ENCODE measurements at places on chromosomes 16 and 17. TPM values are rescaled to one million over a fixed set of nuclear protein-coding genes. Genes with fewer than 3 reads are reported as not detected.

- DNase-seq, result no peak
Measured at GRCh38 chr16:89853306-89853993, 19.9 kb upstream of the TCF25 start.

DNA sequence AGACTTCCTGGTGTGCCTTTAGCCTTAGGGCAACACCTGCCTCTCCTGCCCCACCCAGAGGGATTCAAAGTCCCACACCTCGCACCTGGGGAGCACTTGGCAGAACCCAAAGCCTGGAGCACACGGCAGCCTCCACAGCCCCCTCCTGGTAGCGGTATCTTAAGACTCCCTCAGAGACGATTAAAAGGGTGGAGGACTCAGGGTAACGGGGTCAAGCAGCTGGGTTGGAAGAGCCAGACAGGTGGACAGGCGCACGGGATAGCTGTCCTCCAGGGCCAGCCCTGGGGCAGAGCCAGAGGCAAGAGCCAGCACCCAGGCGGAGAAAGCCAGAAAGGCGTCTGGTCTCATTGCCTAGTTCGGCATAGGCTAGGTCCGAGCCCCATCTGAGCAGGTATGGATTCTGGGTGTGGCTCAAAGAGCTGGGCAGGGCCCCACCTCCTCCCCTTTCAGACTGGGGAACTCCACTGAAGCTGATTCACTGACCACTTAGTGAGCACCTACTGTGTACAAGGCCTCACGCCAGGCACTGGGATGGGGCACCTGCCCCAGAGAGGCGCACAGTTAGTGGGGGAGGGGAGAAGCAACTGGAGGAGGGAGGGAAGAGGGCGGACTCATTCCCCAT, 55.0 kb upstream of the MEAK7 start:
- no peak for DNase-seq

GRCh38 chr17:80881306-80881705, 110.3 kb upstream of the CHMP6 start:
- DNase-seq, result no peak

DNA sequence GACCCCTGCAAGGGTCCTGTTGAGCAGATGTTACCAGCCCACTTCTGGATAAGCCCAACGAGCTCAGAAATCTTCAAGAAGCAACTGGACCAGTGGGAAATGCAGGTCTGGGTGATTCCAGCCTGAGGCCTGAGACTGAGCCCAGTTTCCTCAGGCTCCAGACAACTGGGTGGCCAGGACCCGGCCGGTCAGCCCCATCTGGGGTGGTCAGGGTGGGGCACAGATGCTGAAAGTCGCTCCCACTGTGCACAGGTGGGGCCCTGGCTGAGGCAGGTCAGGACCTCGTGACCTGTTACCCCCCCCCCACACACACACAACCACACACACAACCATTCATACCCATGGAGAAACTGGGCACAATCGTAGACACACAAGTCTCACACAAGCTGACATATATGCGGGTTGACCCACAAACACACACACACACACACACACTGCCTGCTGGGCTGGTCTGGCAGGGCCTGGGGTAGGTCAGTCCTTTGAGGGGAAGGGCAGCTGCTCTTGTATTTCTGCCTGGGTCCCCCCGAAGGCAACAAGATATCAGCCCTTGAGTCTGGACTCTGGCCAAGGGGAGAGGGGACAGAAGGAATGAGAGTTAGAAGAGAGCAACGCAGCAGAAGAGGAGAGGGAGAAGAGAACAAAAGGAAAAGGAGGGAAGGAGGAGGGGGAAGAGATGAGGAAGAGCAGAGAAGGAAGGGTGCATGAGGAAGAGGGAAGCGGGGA, 99.0 kb upstream of the CDH5 start:
- DNase-seq, result no peak

DNA sequence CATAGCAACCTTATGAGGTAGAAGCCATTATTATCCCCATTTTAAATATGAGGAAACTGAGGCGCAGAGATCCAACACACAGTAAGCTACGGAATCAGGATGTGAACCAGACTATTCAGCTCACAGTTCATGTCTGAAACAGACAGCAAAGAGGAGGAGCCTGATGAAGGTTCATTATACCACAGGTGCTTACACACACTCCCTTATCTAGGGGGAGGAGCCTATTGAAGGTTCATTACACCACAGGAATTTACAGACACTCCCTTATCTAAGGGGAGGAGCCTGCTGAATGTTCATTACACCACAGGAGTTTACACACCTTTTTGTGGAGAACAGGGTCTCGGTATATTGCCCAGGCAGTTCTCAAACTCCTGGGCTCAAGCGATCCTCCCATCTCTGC, 21.9 kb downstream of the C16orf95 start:
- no peak for DNase-seq

- DNase-seq, result no peak
Measured at GRCh38 chr16:17481736-17482135, 11.0 kb upstream of the XYLT1 start.

- no peak for DNase-seq
Measured at GRCh38 chr17:72336026-72336803, 215.4 kb downstream of the SOX9 start.

DNA sequence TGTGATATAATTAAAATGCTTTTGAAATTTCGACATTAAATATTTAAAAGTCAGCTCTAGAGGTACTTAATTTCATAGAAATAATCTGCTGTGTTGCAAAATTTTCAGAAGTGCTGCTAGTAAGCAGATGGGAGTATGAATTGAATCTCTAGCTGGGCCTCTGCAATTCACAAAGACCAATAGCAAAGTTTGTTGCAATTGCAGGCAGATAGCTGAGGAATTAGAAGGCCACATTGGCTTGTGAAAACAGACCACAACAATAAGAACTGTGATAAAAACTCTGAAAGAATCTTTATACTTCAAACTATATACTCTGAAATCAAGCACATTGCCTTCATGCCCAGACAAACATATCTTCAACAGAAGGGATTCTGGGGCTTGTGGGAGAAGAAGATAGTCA, 636.3 kb upstream of the SOX9 start:
- no peak for DNase-seq

DNA sequence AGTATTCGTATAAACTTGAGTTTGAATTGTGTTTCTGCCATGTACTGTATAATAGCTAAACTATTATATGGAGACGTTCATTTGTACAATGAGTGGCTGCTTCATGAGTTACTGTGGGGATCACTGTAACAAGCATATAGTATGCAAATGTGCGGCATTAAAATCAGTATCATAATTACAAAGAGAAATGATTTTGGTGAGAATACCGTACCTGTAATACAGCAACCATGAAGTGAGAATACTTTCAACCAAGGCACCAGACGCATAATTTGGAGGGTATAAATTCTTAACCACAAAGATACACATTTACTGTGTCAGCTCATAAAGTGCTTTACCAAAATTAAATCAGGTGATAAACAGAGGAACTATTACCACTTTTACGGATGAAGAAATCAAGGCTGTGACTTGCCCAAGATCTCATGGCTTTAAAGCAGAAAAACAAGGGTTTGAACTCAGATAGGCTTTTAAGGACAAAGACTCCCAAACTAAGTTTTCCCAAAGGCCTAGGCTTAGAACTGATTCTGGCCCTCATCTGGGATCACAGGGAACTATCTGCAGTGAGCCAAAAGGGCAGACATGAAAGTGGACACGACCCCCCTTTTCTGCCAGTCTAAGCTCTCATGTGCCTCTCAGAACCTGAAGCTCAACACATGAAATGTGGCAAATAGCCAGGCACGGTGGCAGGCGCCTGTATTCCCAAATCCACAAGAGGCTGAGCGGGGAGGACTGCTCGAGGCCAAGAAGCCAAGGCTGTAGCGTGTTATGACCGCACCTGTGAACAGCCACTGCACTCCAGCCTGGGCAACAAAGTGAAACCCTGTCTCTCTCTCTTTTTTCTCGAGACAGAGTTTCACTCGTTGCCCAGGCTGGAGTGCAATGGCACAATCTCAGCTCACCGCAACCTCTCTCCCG, 6.4 kb downstream of the RPS15A start:
- DNase-seq, result no peak

DNA sequence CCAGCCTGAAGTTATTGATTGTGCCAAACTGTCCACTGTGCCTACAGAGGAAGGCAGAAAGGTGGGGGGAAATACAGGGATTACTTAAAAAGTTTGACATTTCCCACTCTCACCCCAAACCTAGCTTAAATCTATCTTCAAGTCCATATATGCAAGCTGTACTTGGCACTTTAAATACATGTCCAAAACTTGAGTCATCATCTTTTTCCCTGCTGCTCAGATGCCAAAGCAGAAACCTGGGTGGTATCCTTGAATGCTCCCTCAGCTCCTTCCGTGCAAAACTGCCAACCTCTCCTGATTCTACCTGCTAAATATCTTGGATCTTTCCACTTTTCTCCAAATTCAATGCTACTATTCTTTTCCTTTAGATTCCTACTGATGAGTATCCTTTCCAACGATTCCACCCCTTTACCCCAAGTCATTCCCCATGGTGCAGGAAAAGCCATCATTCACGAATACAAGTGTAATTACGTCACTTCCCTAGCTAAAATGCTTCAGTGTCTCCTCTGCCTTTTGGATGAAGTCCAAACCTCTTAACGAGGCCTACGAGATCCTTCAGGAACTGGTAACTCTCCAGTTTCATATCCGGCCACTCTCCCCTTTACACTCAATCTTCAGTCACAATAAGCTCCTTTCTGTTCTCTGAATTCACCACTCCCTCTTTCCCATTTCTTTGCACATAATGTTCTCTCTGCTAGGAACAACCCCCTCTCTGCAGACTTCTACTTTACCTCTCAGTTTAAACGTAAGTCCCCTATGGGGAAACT, 9.3 kb downstream of the BECN1 start:
- no peak for DNase-seq

GRCh38 chr16:88379694-88380040, 3.1 kb upstream of the ZNF469 start:
- peak; percentile 10 for DNase-seq

GRCh38 chr17:13837417-13837816, 231.9 kb upstream of the COX10 start:
- DNase-seq, result no peak

DNA sequence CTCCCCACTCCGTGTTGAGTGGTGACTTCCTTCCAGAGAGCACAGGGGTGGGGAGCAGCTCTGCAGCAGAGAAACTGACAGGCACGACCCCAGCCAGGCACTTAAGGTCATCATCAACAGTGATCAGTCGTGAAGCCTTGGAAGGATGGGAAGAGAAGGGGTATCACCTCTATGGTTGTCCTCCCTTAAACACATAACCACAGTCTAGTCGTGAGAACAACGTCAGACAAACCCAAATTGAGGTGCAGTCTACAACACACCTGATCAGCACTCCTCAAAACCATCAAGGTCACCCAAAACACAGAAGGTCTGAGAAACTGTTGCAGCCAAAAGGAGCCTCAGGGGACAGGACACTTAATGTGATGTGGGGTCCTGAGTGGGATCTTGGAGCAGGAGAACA, 68.3 kb downstream of the MPRIP start:
- DNase-seq, result no peak

- DNase-seq, result no peak
Measured at GRCh38 chr17:74607221-74607620, 15.1 kb upstream of the CD300LD start.

DNA sequence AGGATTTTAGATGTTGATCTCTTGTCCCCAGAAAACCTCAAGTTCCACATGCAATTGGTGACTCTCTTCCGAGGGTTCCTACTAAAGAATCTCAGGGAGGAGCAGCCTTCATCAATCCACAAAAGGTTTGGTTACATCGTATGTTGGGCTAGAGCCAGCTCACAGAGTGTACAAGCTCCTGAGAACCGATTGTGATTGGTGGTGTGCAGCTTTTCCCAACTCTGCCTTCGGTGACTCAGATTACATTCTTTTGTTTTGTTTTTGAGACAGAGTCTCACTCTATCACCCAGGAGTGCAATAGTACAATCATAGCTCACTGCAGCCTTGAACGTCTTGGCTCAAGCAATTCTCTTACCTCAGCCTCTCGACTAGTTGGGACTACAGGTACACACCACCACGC, 172.4 kb downstream of the PMP22 start:
- peak; percentile 54 for DNase-seq

DNA sequence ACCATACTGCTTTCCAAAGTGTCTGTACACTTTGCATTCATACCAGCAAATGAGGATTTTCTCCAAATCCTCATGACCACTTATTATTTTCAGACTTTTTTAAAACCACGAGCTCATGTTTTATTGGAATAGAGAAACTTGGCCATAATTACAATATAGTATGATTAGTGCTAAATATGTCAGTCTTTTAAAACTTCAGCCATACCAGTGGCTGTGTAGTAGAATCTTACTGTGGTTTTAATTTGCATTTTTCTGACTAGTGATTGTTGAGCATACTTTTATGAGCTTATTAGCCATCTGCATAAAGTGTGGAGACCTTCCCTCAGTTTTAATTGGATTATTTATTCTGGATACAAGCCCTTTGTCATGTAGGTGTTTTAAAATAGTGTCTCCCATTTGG, 57.8 kb downstream of the NLK start:
- DNase-seq, result no peak

DNA sequence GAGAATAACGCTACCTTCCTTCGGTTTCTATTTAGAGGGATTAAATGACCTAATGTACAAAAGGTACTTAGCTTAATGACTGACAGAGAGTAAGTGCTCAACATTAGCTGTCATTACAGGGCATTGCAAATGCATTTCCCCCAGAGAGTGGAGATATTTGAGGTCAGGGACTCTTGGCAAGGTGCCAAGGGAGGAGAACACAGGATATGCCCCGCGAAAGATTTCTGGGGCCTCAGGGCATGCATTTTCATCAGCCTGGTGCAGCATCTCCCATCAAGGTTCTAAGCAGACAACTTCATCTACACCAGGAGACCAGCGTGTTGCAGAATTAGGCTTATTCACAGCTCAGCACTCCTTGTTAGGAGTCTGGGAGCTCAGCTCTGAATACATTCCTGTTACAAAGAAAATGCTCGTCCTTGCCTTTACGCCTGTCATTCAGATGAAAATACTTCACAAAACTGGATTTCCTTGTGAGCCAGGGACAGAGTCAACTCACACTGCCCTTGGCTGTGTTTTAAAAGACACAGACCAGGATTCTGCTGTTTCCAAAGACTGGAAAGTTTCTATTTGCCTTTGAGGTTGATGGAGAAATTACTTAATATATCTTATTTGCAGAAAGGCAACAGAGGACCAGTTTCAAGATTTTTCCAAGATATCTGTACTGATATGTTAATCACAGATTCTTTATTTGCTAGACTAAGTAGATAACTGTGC, 108.2 kb downstream of the VAT1L start:
- no peak for DNase-seq

DNA sequence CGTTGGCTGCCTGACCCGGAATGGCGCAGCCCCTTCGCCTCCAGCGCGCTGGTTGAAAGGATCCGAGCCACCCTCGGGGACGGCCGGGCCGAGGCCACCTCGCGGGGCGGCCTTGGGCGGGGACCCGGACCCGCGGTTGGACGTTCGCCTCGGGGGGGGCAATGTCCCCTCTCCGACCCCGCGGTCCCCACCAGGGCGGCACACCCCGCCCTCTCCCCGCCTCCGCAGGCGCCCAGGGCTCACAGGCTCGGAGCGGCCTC, 1.0 kb upstream of the SOX8 start:
- DNase-seq, result no peak

GRCh38 chr17:7610641-7611040, 4.1 kb downstream of the FXR2 start:
- DNase-seq, result no peak

EME1 gene
- not detected for total RNA-seq

RPRML gene
- total RNA-seq, result not detected

PLLP gene
- 3.7 TPM for total RNA-seq

UBALD1 gene
- total RNA-seq, result 20.3 TPM
